BE2C (cell line): ENCODE measurements at places on chromosomes 5 and 9.
A peak's percentile ranks its signal among the peaks of the same experiment; 100 is the strongest.

DNA sequence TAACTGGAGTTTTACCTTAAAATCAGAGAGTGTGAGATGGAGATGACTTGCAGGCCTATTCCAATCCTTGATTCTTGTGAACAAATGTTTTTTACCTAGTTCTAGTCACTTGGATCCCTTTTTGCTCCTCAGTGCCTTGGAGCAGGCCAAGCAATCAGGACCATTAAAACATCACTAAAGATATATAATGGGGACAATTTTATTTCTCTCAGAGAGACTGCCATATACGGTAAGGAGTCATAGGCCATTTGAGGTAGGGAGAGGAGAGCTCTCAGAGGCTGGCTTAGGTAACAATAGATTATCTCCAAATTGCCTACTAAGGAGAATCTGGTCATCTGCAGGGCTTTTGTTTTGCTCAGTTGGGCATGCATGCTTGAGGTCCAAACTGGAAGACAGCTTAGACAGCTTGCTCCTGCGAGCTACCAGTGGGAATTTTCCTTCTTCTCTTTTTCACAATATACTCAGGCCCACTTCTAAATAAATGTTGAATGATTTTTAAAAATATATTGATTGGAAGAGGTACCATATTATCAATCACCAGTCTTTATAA lies 44.0 kb downstream of the FREM1 start:
- DNase-seq, result no peak

DNA sequence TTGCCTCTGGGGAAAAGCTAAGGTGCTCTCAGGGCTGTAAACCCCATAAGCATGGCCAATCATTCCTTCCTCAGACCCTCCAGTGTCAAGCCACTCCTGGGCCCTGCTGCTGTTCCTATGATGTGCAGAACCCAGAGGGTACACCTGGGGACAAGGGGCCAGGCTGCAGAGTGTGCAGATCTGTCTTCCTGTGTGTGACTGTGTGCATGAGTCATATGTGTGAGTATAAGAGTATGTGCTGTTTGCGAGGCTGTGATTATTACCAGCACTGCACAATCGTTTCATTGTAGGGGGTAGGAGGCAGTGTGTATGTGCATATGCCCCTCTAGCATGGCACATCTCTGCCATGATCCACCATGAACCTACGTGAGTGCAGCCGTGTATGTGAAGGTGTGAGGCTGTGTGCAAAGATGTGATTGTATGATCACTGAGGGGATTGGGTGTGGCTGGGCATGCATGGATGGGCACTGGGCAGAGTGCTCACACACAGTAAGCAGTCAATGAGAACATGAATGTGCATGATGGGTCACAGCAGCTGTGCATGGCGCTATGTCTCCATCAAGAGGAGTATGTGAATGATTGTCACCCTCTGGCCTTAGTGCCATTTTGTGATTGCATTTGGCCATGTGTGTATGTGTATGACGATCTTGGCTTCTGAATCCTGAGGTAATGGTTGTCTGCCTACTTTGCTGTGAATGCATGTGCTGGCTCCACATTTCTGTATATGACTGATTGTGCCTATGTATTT lies 2.4 kb upstream of the OR1K1 start:
- DNase-seq, result no peak

- no peak for DNase-seq
These were observed 47.5 kb upstream of the PPARGC1B start for GRCh38 chr5:149682532-149683075.

DNA sequence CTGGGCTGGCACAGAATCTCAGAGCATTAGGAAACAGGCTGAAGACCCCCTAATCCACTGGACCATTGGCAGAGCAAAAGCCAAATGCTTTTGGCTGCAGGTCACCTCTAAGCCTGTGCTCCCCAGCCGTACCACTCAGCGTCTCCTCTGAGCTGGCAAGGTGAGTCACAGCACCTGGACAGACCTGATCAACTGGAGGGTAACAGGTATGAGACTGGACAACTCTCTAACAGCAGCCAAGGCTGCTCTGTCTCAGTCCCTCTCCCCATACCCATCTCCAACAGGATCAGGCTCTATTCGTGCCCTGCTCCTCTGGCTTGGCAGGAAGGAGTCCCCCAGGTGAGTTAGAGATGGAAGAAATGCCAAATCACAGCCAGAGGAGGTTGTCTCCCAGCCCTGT lies 4.7 kb downstream of the GOLGA2 start:
- DNase-seq, result no peak

- no peak for DNase-seq
These were observed 7.0 kb downstream of the MAST4 start for GRCh38 chr5:66603164-66603563.

GRCh38 chr5:68504306-68504705 lies 288.8 kb downstream of the PIK3R1 start:
- no peak for DNase-seq

- no peak for DNase-seq
These were observed 28.0 kb downstream of the JAKMIP2 start for GRCh38 chr5:147754372-147755122.

DNA sequence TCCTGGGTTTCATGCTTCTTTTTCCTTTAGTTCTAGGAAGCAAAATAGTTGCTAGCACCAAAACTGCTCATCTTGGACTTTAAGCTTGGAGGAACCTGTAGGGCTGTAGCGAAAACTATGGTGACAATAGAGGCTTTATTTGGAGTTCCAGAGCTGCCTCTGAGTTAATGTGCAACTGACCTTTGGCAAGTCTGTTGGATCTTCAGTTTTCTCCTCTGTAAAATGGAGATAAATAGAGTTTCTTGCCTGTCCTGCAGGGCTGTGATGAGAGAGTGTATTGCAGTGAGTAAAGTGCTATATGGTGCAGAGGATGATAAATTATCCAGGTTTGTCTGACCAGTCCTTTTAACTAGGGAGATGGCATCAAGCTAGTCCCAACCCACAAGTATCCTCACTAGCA lies 417.0 kb downstream of the MAN2A1 start:
- DNase-seq, result no peak

DNA sequence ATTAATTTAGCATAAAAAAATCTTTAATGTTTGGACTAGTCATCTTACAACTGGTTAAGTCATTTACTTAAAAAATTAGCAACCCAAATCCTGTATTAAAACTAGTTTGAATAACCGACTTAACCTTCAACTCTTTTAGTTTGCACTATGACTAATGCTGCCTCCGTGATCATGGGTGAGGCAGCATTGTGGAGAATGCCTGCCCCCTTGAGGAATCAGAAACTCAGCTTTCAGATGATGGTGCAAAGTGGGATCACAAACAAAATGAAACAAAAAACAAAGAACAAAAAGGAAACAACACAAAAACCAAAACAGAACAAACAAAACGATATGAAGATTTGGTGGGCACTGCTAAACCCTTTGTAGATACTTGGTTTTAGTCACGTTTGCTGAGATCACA lies 127.0 kb upstream of the PALM2AKAP2 start:
- DNase-seq, result no peak

- peak; percentile 67 for DNase-seq
These were observed 43.1 kb upstream of the NSMF start for GRCh38 chr9:137502008-137502911.

DNA sequence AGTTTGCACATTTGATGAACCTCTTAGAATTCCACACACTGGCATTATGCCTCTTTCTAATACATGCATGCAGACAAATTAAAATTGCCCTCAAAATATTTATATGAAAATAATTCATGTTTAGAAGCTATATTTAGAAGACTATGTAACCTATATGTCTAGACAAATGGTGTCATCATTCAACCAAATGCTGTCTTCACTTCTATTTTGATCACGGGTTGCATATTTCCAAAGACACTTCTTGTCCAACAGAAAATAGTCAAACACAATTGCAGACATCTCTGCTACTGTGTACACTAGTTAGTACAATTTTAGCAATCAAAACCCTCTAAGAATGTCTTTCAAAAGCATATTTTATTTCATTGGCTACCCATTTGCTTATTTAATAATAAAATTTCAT lies 114.0 kb downstream of the FBXO38 start:
- no peak for DNase-seq

DNA sequence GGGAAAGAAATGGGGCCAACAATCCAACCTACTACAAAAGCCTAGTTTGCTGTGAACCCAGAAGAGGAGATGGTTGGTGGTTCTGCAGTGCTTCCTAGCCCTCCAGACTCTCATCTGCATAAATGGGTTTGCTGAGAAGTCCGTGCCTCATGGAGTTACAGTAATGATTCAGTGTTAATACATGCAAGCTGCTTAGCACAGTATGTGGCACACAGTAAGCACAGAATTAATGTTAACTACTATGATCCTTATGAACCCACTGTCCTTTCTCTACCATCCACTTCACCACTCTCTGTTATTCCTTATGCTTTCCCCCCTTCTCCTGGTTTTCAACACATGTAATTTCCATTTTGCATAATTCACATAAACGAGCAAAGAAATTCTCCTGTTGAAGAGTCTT lies 100.0 kb downstream of the ACTBL2 start:
- no peak for DNase-seq

DNA sequence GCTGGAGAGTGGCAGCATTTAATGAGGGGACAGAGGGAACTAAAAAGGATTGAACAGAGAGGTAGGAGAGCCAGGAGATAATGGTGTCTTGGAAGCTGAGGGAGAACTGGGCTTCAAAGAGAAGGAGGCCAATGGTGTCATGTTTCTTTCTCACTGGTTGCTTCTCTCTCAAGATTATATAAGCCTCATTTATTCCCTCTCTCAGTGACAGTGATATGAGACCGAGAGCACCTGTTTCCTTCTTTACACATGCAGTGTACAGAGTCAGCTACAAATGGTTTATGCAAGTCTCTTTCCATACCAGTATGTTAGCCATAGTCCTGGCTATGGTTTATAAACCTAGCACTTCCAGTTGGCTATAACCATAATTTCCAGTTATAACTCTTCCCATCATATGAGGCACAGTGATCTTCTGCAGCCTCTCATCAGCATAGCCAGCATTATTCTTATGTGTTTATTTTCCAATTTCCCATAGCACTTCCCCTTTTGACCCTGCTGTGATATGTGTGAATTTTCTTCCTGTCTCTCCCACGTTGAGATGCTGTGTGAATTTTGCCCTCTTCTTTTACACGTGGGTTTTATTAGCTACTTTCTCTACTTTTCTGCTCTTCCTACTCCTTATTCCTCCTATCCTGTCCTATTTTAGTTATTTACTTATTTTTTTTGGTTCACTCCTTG lies 71.2 kb downstream of the UNC13B start:
- DNase-seq, result no peak

DNA sequence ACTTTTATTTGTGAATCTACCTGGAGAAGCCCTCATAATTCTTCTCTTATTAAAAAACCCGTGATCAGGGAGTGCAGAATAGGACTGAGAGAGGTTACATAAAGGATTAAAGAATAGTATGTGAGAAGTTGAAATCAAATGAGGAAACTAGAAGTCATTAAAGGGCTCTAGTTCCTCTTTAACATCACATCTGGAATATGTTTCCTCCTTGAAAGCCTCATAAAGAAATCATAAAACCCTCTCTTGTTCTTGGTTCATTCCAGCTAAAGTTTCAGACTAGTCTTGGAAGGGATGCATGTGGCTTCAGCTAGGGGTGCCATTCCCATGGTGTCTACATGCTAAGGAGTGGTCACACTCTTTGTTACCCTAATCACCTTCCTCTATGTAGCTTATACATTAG lies 5.7 kb upstream of the C5orf46 start:
- DNase-seq, result no peak

DNA sequence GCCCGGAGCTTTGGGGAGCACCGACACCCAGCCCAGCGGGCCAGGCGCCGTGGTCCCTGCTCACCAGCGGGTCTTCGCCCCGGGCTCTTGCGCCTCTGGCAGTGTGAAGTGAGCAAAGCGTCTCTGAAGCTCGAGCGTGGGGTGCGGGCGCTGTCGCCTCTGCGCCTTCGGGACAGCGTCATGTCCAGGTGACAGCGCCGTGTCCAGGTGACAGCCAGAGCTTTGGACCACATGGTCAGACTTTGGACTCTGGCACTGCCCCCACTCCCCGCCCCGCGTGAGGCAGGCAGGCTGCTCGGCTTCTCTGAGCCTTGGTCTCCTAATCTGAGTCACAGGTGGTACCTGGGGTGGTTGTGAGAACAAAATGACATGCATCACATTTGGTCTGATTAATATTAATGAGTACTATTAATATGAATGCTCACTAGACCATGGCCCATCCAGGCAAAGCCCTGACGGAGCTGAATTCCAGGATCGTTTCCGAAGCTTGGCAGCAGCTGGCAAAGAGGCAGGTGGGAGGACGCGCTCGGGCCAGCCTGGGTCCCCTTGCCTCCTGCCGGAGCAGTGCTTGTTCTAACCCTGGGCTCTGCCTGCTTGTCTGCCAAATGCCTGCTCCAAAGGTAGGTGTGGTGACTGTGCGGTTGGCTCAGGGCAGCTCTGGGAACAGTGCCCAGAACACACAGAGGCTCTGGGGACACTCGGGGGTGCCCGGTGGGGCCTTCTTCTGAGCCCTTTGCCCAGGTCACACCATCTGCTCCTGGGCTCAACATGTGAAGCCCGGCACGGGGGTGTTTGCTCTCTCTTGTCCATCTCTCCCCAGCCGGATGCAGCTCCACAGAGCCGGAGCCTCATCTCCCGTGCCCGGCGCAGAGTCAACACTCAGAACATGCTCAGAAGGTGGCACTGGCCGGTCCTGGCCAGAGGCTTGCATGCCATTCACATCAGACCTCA lies 157.1 kb downstream of the OLFM1 start:
- DNase-seq, result peak; percentile 3

DNA sequence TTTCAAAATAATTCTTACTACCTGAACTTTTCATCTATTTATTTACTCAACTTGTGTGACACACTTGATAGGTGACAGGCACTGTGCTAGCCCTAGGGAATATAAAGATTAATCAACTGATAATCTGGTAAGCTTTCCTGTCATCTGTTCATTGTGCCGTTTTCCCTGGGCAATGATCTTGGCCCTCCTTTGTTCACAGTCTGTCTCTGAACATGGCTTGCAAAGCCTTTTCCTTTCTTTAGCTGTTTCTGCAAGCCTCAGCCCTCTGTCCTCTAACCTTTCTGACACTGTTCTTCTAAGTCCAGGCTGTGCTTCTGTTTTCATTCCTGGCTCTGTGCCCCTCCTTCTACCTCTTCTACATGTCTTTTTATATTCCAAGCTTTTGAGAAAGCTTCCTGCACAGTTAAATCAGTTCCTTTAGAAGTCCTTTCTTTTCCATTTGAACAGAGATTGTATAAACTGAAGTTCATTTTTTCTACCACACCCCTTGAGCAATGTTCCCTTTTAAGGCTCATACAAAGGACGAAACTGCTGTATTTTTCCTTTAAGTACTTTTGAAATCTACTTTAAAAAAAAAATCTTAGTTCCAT lies 803.0 kb upstream of the ZNF608 start:
- DNase-seq, result peak; percentile 44

DNA sequence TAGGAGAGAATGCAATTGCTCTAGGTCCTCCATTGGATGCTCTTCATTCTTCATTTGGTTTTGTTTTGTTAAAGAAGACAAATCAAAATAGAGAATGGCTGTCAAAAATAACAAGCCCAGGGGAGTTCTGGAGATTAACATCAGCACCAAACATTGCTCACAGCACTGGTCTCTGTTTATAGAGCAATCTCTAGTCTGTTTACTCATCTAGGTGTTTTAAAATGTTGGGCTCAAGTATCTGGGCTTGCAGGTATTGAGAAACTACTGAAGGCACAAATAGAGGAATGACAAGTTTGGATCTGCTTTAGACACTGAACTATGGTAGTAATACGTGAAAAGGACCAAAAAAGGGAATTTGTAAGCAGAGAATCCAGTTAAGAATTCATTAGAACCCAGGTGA lies 77.0 kb upstream of the TMC1 start:
- DNase-seq, result no peak

GRCh38 chr9:35569206-35569605 lies 35.9 kb upstream of the TESK1 start:
- no peak for DNase-seq
